ENCODE measurements at places on chromosomes 5 and 9. TPM values are rescaled to one million over a fixed set of nuclear protein-coding genes. Genes with fewer than 3 reads are reported as not detected.

- no peak for DNase-seq
These were observed 170.5 kb downstream of the NNT start for GRCh38 chr5:43773478-43773844.

DNA sequence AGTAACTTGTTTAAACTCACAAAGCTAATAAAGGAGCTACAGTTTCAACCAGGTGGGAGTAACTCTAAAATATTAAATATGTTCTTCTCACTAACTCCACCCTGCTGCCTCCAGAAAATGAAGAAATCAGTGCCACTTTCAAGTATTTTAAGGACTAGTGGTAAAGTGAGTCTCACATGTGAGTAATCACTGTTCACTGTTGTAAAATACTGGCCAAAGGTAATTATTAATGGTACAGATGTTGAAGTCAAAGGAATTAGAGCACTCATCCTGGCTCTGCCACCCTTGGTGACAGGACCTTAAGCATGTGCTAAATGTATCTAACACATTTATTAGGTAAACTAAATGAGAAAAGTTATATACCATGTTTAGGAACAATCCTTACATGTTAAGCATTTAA lies 430.7 kb downstream of the BRINP1 start:
- no peak for DNase-seq

Gene FOXD4L4
- total RNA-seq: 0.53 TPM

- DNase-seq: no peak
These were observed 528.2 kb upstream of the DAP start for GRCh38 chr5:11289208-11289607.

Gene ARL15
- total RNA-seq: 30.1 TPM

- no peak for DNase-seq
These were observed 96.3 kb downstream of the CFAP95 start for GRCh38 chr9:69916950-69917349.

Gene NR2F1
- total RNA-seq: 55.4 TPM

DNA sequence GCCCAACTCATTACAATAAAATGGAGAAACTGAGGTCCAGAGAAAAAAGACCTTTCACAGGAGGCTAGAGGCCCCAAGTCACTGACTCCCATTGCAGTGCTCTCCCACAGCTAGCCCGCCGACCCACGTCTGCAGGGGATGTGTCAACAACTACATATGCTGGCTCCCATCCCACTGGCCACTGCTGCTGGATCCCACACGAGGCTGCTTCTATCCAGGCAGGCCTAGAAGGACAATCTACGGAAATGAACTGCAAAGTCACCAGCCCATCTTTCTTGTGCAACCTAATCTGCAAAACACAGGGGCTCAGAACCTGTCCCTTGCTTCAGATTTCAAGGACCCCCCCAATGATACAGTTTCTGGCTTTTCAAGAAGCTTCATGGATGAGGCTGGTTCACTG lies 24.0 kb downstream of the RAPGEF1 start:
- DNase-seq: no peak

GRCh38 chr9:137301081-137301947 lies 757 bp downstream of the NRARP start:
- no peak for DNase-seq

Gene SCGB3A2
- not detected for total RNA-seq

DNA sequence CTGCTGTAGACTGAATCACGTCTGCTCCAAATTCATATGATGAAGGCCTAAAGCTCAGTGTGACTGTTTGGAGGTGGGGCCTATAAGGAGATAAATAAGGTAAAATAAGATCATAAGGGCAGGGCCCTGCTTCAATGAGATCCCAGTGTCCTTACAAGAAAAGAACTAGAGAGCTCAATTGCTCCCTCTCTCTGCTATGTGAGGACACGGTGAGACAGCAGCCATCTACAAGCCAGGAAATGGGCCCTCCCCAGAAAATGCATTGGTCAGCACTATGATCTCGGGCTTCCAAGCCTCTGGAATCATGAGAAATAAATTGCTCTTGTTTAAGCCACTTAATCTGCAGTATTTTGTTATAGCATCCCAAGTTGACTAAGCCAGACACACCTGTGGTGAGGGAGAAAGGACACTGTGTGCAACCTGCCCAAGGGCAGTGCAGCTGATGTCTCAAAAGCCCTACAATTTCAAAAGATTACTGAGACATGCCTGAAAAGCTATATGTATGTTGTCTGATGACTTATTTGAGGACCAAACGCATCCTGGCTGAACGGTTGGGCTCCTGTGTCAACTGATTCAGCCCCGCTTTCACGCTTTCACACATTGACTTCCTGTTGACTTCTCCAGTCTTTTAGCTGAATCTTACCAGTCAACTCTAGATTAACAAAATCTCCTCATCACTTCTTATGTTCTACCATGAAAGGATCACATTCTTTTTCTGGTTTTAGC lies 13.2 kb downstream of the GZMK start:
- DNase-seq: no peak

GRCh38 chr9:72509053-72509452 lies 12.4 kb upstream of the TMC1 start:
- no peak for DNase-seq

Gene CTSV
- total RNA-seq: 0.19 TPM

DNA sequence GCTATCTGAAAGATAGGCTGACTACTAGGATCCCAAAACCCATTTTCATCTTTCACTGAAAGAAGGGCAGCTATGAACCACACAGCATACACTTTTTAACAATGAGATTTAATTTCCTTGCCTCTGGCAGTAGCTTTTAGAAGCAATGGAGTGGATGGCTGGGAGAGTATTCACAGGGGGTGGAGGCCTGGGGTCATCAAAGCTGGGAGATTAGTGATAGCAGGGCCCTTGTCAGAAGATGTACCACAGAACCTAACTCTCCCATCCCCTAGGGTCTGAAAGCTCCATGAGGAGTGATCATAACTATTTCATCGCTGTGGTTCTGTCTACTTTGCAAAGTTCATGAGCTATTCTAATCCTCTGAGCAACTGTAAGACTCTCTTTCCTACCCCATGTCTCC lies 332.2 kb downstream of the PRELID2 start:
- no peak for DNase-seq

Gene BTNL3
- not detected for total RNA-seq

GRCh38 chr9:98565152-98566135 lies 143.3 kb downstream of the GABBR2 start:
- DNase-seq: no peak

Gene ESM1
- 188 TPM for total RNA-seq

GRCh38 chr5:129857116-129857515 lies 47.1 kb upstream of the CHSY3 start:
- DNase-seq: no peak

Gene ABCA2
- 27.2 TPM for total RNA-seq

DNA sequence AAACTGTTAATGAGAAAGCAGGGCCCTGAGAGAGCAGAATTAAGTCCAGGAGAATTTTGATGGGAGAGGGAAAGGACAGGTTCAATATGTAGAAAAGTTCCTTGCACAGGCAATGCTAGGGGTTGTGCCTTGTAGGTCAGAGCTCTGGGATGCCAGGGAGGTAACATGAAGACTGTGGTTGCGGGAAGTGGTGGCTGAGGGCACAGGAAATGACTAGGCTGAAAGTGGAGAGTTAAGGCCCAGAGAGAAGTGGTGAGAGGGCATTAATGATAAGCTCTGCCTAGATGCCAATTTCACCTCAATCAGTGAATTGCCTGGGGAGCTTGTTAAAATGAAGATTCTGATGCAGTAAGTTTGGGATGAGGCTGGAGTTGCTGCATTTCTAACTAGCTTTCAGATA lies 31.5 kb upstream of the PPP3R2 start:
- no peak for DNase-seq

Gene SPINK13
- total RNA-seq: not detected

Gene RNF183
- not detected for total RNA-seq

Gene EGFL7
- 712 TPM for total RNA-seq

Gene ZNF169
- total RNA-seq: 4.8 TPM
